ENCODE measurements at places on chromosomes 5 and 9.

DNA sequence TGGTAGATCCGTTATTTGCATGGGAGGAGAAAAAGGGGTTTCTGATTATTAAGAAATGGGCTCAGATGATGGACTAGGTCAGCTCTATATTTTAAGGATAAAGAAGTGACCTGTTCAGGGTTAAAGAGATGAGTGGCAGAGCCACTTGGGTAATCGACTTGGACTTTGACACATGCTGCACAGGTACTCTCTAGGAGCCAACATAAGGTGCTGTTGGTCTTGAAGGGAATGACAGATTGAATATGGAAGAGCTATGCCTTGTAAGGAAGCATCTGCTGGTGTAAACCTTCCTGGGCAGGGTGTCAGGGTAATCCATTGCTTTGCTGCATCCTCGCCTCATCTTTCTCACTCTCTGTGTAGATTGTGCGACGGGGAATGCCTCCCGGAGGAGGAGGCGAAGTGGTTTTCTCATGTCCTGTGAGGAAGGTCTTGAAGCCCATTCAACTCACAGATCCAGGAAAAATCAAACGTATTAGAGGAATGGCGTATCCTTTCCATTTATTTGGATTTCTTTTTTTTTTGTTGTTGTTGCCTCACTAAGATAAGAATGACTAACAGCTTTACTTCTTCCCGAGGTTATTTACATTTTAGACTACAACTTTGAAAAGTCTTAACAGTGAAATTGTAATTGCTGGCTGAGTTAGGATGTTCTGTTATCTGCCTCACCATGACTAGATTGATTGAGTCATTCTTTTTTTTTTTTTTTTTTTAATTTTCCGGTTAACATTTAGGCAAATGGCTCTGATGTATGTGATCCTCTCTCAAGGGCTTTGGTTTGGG, 41.2 kb downstream of the RCL1 start:
- DNase-seq: no peak

GRCh38 chr5:27450607-27451006, 412.2 kb upstream of the CDH9 start:
- DNase-seq: peak; percentile 22

- DNase-seq: no peak
These were observed 21.7 kb upstream of the OLFM1 start for GRCh38 chr9:135065804-135066203.

GRCh38 chr5:138305797-138306196, 25.8 kb downstream of the CDC25C start:
- no peak for DNase-seq

DNA sequence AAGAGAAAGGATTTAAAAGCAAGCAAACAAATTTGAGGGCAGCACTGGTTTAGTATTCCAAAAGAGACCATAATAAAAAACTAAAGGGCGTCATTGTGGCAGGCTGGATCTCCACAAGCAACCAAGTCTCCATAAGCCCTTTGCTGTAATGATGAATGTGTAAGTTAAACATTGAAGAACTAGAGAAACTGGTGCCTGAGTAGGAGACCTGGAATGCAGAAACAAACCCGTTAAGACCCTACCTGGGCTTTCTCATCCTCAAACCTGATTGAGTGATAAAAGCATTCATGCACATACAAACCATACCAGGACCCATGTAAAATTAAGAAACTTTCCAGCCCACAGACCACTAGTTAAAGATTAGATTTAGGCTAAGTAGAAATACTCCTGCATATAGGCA, 1.9 kb upstream of the SCGB3A2 start:
- no peak for DNase-seq

GRCh38 chr5:34598177-34598794, 57.8 kb upstream of the RAI14 start:
- peak; percentile 99 for DNase-seq

DNA sequence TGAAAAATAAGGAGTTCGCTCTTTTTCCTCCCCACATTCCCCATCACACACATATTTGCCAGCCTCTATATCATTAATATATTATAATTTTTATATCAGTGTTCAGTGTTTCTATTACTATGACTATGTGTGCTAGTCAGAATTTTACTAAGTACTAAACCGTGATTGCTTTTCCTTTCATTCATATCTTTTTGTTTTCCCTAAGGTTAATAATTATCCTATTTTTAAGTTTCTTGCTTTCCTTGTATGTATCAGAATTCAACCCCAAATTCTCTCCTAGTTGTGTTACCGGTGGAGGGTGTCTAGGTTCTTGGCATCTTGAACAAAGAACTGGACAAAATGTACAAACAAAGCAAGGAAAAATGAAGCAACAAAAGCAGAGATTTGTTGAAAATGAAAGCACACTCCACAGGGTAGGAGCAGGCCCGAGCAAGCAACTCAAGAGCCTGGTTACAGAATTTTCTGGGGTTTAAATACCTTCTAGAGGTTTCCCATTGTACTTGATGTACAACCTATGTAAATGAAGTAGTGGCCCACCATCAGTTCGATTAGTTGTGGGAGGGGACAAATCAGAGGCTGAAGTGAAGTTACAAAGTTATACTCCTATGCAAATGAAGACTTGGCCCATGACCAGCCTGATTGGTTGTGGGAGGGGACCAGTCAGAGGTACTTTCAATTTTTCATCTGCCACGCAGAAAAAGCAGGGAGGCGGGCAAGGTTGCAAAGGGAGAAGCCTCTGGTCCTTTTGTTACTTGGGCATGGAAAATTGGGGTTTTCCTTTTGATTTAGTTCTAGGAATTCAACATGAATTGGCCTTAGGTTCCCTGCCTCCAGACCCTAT, 43.8 kb downstream of the KIAA1191 start:
- no peak for DNase-seq

DNA sequence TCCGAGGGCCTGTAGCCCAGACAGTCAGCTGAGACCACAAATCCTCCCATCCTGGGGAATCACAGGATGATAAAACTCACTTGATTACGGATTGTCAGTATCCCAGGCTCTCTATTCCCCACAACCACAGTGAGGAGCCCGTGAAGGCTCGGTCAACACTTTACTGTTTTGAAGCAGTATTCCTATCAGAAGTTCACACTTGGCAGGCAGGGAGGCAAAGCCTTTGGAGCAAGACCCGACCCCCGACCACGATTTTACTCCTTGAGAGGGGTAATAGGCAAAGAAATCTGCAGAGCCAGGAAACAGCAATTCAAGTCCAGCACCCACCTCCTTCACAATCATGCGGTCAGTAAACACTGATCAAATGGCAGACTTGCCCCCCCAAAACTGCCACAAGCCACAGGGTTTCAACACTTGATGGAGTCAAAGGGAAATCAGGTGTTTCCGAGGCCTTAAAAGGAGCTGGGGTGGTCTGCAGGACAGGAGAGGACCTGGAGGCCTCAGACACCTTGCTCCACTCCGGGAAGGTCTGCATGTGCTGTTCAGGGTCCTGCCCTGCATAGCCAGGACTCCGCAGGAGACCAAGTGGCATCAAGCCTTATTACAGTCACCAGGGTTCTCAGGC, 25.2 kb downstream of the BICD2 start:
- DNase-seq: no peak

- DNase-seq: no peak
These were observed 74.3 kb upstream of the STXBP1 start for GRCh38 chr9:127537792-127538191.

GRCh38 chr5:66436721-66437120, 159.5 kb upstream of the MAST4 start:
- DNase-seq: no peak

- no peak for DNase-seq
These were observed 480.5 kb downstream of the EBF1 start for GRCh38 chr5:158619083-158619788.

DNA sequence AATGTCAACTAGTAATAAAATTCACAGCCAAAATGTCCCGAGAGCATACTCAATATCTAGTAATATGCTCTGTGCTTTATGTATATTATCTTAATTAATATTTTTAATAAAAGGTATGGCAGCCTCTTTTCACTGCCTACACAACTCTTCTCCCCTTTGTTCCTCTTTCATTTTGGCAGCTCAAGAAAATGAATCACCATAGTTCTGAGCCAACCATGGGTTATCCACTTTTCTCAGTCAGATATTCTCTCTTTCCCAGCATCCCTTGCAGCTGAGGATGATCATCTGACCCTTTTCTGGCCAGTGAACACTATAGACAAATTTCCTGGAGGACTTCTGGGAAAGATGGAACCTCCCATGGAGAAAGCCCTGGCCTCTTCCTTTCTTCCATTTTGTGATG, 8.2 kb upstream of the DOCK8 start:
- DNase-seq: no peak

GRCh38 chr9:93354451-93354850, 97.0 kb upstream of the FAM120A start:
- DNase-seq: peak; percentile 25

GRCh38 chr5:32505756-32506155, 61.2 kb upstream of the ZFR start:
- DNase-seq: peak; percentile 54

GRCh38 chr5:68193481-68194036, 22.0 kb upstream of the PIK3R1 start:
- DNase-seq: no peak

- DNase-seq: no peak
These were observed 20.7 kb downstream of the PTPN3 start for GRCh38 chr9:109477258-109478050.

DNA sequence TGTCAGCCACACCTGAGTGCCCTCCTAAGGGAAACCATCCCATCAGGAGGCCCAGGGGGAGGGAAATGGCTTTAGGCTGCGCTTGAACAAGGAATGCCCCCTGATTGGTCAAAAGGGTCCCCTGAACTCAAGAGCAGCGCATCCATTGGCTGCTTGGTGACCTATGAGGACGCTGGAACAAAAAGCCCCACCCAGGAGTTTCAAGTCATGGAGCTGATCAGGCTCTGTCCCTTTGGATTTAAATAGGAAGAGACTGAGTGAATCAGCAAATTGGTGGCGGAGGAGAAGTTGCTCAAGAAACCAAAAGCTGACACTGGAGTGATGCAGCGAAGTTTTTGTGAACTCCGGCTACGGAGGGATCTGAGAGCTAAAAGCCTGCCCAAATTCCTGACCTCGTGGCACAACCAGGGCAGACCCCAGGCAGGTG, 66.7 kb downstream of the SMIM23 start:
- no peak for DNase-seq

- no peak for DNase-seq
These were observed 12.0 kb downstream of the FOXI1 start for GRCh38 chr5:170117736-170118135.

DNA sequence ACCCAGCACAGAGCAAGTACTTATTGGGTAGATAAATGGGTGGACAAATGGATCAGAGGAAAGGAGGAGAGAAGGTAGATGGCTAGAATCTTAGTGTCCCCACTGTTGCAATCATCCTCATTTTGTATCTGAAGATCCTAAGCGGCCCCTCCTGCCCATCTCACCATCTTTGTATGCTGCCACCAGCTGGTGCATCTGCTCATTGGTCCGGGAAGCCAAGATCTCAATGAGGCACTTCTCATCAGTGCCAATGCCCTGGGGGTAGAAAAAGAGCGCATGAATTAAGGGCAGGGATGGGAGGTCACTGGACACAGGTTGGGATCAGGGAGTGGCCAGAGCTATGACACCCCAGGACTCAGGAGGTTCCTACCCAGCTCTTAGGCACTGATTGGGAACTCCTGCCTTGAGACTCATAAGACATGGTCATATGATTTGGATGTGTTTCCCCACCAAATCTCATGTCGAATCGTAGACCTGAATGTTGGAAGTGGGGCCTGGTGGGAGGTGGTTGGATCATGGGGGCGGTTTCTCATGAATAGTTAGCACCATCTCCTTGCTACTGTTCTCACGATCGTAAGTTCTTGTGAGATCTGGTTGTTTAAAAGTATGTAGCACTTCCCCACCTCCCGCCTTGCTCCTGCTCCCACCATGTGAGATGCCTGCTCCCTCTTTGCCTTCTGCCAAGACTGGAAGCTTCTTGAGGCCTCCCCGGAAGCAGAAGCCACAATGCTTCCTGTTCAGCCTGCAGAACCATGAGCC, 20.3 kb downstream of the ANXA6 start:
- DNase-seq: no peak

- no peak for DNase-seq
These were observed 52.1 kb downstream of the SEMA4D start for GRCh38 chr9:89445801-89446251.

GRCh38 chr9:121354141-121354540, 15.9 kb downstream of the STOM start:
- DNase-seq: no peak

DNA sequence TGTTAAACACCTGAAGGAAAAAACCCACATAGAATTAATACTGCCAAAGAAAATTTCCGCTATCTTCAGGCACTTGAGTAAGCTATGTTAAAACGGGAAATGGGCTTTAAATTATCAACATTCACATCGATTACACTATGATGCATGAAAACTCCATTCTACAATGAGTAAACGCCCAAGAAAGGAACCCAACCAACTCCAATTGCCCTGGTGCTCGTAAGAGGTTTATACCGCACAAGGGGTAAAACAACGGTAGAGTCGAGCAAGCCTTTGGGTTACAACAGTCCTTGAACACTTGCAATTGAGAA, 1.0 kb downstream of the AGTPBP1 start:
- peak; percentile 13 for DNase-seq

DNA sequence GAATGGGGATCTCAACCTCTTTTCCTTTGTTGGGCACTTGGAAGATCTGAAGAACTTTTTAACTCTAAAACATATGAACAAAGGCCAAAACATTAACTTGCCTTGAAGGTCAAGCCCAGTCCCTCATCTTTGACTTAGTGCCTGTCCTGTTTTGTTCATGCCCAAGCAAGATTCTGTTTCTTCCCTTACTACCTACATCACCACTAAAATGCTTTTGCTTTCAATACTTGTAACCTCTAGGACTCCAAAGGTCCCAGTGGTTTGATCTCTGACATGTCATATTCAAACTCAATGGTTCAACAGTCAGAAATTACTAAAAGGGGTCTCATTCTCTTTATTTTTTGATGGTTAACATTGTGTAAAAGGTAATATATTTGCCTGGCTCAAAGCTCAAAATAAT, 24.0 kb downstream of the GLRX start:
- no peak for DNase-seq

DNA sequence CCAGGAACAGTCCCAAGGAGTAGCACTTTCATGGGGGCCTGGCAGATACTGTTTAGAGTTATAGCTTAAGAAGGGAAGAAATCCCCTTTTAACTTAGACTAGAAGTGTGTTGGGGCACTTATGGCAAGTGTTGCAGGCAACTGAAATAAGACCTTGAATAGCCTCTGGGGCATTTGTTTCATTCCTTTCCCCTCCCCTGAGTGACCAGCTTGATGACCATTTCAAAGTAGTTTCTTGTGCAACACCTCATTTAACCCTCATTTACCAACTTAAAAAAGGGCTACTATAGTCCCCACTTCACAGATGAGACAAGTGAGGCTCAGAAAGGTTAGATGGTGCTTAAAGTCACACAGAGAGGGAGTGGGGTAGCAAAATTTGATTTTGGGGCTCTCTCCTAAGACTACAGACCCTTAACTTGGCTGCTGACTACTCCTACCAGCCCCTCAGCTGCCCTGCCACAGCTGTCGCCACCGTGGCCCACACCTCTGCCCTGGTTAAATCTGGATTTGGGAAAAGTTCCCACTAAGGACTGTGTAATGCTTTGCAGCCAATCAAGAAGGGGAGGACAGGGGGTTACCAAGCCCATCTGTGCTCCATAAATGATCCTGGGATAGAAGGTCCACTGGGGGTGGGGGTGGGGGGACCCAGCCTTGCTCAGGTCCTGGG, 5.5 kb downstream of the PDLIM4 start:
- no peak for DNase-seq

- DNase-seq: no peak
These were observed 24.4 kb upstream of the ANXA6 start for GRCh38 chr5:151181818-151182523.

Measured in HS-5 (cell line).